Thoracic aorta (tissue), 2 donors: ENCODE measurements at places on chromosomes 12 and 14.

DNA sequence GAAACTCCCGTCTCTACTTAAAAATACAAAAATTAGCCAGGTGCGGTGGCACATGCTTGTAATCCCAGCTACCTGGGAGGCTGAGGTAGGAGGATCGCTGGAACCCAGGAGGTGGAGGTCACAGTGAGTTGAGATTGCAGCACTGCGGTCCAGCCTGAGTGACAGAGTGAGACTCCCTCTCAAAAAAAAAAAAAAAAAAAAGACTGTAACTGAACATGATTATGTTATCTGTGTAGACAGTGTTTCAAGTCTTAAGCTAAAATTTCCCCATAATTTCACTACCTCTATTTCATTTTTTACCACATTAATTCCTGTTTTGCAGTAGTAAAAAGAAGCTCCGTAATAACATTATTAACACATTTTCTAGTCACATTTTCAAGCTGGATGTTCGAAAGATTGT, 5.4 kb downstream of the PLBD1 start:
- H3K27me3 ChIP-seq: no peaks in the 10 kb centered on the region
- no peak overlapping the region for H3K4me3 ChIP-seq
- no peaks in the 10 kb centered on the region for H3K36me3 ChIP-seq
- H3K4me1 ChIP-seq: peaks cover 7% of the 10 kb centered on the region

DNA sequence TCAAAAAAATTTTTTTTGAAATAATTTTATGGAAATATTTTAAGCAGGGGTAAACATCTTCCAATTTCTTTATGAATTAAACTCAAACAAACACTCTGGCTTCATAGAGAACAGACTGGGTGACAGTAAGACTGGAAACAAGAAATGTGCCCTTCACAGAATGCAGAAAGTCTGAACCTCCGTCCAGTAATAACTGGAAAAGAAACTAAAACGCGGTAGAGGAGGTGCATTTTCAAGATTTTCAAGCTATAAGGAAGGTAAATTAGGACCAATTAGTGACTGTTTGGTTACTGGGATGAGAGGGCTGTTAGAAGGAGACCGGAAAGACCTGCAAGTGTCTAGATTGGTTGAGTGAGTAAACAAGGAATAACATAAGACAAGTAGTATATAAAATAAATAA, 245.7 kb downstream of the CEP128 start:
- H3K27me3 ChIP-seq: no peaks in the 10 kb centered on the region
- H3K4me1 ChIP-seq: no peaks in the 10 kb centered on the region
- DNase-seq: no peak
- no peak overlapping the region for H3K4me3 ChIP-seq
- H3K36me3 ChIP-seq: no peaks in the 10 kb centered on the region

DNA sequence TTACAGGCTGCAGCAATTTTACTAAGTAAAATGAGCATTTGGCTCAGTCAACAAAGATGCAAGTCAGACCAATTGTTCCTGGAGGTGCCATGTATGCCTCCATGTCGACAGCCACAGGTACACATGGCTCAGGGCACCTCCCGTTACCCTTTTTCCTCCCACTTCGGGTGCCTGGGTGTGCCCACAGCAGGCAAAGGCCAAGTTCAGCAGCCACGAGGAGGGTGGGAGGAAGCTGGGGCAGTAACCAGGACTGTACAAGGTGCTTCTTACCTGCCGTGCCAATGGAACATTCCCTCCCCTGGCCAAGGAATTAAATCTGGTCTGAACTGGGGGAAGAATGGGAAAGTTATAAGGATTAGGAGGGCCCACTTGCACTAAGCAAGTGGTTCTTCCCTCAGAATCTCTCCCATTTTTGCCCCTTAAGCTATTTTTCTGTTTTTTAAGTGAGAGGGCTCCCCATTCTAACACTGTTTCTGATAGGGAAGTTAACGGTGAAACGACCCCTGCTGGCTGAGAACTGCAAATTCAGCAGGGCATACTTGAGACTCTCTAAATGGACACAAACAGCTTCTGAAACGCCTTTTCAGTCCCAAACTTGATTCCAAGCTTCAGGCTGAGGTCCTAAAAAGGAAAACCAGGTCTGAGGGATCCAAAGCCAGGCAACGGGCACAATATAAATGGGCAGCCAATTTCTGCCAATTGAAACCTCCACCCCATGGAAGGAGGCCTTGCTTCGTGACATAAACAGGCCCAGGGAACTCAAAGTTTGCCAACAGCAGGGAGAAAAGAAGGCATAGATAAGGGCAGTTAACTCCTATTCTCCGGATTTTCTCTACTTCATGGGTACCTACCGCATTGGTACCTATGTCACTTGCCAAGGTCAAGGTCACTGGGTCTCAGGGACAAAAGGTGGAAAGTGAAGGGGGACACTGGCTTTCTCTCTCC, 24.8 kb downstream of the CLECL1 start:
- no peak overlapping the region for H3K27ac ChIP-seq
- H3K36me3 ChIP-seq: no peaks in the 10 kb centered on the region
- no peak overlapping the region for H3K4me3 ChIP-seq

GRCh38 chr12:52871291-52872039, 22.7 kb upstream of the KRT78 start:
- DNase-seq: no peak
- peaks cover 4% of the 10 kb centered on the region for H3K4me1 ChIP-seq
- no peaks in the 10 kb centered on the region for H3K27me3 ChIP-seq
- H3K36me3 ChIP-seq: no peaks in the 10 kb centered on the region
- no peak overlapping the region for H3K4me3 ChIP-seq
- H3K27ac ChIP-seq: peak overlapping the region; percentile 28

DNA sequence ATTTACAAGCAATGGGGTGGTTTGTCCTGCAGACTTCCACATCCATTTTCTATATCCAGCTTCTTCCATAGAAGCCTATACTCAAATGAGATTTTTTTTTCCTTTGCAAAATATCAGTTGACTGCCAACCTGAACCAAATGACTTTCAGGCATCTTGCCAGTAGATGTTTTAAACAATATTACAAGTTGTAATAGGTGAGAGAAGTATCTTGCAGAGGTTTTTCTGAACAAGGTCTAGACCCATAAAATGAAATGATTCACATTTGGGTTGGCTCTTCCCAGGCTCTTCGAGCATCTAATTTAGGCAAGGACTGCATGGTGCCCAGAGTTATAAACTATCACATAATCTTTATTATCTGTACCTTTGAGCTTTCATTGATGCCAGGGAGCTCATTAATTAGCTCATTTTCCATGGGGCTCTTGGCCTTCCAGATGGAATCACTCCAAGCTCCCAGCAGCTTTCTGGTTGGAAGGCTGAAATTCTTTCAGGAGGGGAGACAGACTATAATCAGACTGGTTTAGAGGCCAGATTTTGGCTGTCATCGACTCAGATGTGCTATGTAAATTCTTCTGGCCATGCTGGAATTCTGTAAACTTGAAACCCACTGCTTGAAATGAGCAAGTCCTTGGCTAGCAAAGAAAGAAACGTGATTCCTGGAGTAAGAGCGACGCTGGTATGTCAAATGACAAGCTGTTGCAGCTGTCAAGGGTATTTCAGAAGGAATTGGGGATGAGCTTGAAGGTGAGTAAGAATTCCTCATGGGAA, 32.2 kb upstream of the DICER1 start:
- no peaks in the 10 kb centered on the region for H3K36me3 ChIP-seq
- no peak overlapping the region for H3K4me3 ChIP-seq
- DNase-seq: no peak
- H3K27ac ChIP-seq: no peak overlapping the region
- H3K27me3 ChIP-seq: no peaks in the 10 kb centered on the region
